ENCODE measurements at places on chromosomes 1 and 21.

GRCh38 chr1:98251497-98251896 lies 330.7 kb upstream of the DPYD start:
- no peak for DNase-seq

DNA sequence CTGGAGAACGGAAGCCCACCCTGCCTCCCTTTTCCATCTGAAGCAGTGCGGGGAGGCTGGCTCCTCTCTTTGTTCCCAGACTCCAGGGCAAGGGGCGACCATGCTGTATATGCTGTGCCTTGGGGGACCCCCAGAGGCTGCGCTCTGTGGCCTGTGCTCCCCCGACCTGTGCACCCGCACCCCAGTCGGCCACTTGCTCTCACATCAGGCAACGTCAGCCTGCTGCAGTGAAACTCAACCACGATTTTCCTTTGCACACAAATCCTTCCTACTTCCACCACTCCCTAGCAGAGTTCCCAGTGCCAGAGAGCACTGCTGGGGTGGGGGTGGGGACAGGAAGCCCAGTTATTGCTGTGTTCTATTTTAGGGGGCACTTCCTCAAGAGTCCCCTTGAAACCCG lies 52.5 kb downstream of the SIM2 start:
- no peak for DNase-seq

GRCh38 chr1:107943694-107944093 lies 21.3 kb downstream of the VAV3 start:
- DNase-seq, result no peak

DNA sequence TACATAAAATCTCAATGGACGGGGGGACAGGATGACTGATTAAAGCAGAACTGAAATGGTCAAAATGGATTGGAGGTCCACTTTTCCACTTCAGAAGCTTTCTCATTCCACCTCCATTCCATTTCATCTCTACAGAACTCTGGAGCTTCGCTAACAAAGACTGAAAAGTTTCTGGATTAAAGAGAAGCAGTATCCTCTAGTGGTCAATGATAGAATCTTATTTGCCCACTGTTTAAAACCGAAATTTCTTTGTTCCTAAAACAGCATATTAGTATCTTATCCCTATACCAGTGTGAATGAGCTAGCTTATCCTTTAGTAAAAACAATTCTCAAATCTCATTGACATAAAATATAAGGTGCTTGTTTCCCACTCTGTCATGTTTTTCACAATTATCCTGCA lies 890.6 kb downstream of the KCNT2 start:
- DNase-seq, result no peak

DNA sequence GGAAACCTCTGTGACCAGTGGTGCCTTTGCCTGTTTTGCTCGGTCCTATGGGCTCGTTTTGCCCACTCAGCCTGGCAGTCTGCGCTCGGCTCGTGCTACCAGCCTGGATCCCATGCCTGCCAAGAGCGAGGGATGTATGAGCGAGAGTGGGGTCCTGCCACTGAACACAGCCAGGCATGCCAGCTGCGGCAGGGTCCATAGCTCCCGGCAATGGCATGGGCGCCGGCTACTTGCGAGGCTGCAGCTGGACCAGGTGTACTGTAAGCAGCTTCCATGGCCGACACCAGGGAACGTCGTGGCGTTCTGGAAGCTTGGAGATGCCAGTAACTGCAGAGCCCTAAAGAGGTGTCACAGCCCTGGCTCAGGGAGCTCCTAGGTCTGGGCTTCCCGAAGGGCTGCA lies 22.4 kb upstream of the TGFB2 start:
- no peak for DNase-seq

- no peak for DNase-seq
Measured at GRCh38 chr1:177256153-177257075, 85.7 kb downstream of the BRINP2 start.
